ENCODE measurements at places on chromosomes 5 and 9.

GRCh38 chr9:133946840-133947486 is 45.2 kb downstream of the VAV2 start:
- no peak for DNase-seq

DNA sequence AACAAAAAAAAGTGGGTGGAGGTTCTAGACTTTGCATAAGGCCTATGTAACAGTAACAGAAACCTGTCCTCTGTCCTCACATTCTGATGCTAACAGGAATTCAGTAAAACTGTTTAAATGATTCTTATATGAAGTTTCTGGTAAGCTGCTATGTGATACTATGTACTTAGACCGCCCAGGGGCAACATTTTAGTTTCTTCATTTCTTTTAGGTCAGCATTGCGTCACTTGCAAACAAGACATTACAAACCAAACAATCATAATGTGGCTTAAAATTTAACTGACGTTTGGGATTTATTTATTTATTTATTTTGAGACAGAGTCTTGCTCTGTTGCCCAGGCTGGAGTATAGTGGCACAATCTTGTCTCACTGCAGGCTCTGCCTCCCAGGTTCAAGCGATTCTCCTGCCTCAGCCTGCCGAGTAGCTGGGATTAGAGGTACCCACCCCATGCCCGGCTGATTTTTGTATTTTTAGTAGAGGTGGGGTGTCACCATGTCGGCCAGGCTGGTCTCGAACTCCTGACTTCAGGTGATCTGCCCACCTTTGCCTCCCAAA is 44.3 kb downstream of the TENT4A start:
- DNase-seq, result no peak

DNA sequence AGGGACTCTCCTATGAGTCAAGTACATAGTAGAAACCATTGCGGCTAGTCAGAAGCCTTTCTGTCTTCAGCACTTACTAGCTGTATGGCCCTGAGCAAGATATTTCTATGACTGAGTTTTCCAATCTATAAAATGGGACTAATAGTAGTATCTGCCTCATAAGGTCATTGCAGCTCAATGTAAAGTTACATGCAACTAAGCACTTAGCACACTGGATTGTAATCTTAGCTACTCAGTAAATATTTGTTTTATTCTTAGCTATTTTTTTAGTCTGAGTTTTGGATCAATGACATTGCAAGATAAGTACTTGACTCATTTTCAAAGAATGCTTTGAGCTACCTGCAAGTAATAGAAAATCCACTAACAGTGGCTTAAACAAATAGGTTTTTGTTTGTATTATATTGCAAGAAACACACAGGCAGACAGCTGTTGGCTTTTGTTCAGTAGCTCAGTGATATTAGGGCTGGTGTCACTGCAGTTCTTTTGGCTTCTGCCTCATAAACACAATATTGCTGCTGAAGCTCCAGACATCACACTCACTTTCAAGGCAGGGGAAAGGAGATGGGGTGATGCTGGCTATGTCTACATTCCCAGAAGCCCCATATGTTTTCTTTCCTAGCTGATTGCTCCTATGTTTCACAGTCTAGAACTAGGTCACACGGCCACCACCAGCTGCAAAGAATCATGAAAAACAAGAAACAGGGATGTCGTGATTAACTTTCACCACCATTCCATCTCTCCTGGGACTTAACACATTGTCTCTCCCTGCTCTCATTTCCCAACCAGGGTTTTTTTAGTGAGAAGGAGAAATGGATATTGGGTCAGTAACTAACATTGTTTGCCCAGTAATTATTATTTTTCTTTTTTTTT is 26.9 kb upstream of the FAT2 start:
- no peak for DNase-seq

DNA sequence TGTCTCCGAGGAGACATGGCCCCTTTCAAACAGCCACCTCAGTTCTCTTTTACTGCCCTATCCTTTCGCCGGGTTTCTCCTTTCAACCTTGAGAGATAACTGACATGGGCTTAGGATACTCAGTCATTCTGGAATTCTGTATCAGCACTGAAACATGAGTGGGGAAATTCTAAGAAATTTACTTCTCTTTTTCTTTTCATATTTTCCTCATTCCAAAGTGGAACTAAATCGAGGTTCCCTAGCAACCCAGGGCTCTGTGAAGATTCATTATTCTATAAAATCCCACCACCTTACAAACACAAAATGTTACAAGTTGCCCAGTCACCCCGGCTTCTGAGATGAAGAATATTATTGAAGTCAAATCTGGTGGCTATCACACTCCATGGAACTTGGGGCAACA is 319.2 kb downstream of the ENC1 start:
- DNase-seq, result no peak

GRCh38 chr9:108615152-108615551 is 240.6 kb downstream of the ACTL7B start:
- DNase-seq, result no peak

GRCh38 chr5:55044175-55044574 is 20.1 kb downstream of the GZMK start:
- no peak for DNase-seq

GRCh38 chr5:153400931-153401330 is 89.5 kb upstream of the GRIA1 start:
- DNase-seq, result no peak

GRCh38 chr5:180117000-180117725 is 45.6 kb upstream of the RNF130 start:
- DNase-seq, result no peak

Measured in SK-N-DZ (cell line).